ENCODE measurements at places on chromosomes 1 and 21.
A peak's percentile ranks its signal among the peaks of the same experiment; 100 is the strongest.

DNA sequence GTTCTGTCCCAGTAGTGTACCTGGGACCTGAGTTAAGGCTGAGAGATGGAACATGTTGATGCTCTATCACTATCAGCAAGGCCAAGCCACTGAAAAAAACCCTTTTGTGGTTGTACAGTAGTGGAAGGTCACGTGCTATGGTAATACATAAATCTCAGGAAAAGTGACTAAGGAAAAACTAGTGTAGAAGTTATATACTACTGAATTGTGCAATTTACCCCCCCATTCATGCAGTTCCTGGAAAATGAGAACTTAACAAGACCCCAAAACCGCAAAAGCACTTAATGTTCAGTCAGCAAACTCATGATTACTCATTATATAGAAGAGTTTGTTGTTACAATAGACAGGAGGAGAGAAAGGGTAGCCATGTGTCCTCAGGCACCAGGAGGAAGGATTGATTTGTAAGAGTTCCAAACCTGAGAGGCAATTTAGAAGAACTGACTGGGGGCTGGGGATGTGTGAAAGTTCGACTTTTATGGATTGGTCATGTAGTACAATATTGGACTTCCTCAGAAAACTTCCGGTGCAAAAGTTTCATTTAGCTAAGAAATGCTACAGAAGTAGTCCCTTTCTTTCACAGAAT lies 91.6 kb downstream of the RGL1 start:
- H3K36me3 ChIP-seq: no peaks in the 10 kb centered on the region
- DNase-seq: peak; percentile 73
- H3K27ac ChIP-seq: no peak overlapping the region
- no peak overlapping the region for H3K4me3 ChIP-seq
- no peaks in the 10 kb centered on the region for H3K4me1 ChIP-seq
- no peaks in the 10 kb centered on the region for H3K27me3 ChIP-seq

DNA sequence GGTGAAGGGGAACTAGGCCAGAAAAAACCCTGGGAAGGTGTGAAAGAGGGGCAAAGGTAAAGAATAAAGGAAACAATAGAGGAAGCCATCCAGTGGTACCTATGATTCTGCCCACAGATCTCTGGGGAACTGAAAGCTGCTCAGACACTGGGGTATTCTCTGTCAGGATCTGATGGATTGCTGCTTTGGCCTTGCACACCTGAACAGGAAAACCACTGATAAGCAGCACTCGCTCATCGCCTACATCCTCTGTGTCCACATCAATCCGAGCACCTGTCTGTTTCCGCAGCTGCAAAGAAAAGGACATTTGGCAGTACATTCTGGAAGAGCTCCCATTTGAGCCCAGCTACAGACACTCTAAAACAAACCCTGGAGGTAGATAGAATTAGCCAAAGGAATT lies 10.4 kb downstream of the TDRKH start:
- no peaks in the 10 kb centered on the region for H3K36me3 ChIP-seq
- DNase-seq: no peak
- H3K27ac ChIP-seq: no peak overlapping the region
- H3K4me3 ChIP-seq: no peak overlapping the region
- H3K27me3 ChIP-seq: no peaks in the 10 kb centered on the region

GRCh38 chr1:23227806-23228205 lies 10.5 kb upstream of the HTR1D start:
- peaks cover 8% of the 10 kb centered on the region for H3K4me1 ChIP-seq
- no peak for DNase-seq
- no peaks in the 10 kb centered on the region for H3K36me3 ChIP-seq
- no peak overlapping the region for H3K4me3 ChIP-seq
- no peaks in the 10 kb centered on the region for H3K27me3 ChIP-seq

- H3K27me3 ChIP-seq: peaks cover 6% of the 10 kb centered on the region
- no peak overlapping the region for H3K27ac ChIP-seq
- DNase-seq: no peak
- H3K4me3 ChIP-seq: no peak overlapping the region
Observed at GRCh38 chr1:3365523-3366125, 88.8 kb upstream of the ARHGEF16 start.

DNA sequence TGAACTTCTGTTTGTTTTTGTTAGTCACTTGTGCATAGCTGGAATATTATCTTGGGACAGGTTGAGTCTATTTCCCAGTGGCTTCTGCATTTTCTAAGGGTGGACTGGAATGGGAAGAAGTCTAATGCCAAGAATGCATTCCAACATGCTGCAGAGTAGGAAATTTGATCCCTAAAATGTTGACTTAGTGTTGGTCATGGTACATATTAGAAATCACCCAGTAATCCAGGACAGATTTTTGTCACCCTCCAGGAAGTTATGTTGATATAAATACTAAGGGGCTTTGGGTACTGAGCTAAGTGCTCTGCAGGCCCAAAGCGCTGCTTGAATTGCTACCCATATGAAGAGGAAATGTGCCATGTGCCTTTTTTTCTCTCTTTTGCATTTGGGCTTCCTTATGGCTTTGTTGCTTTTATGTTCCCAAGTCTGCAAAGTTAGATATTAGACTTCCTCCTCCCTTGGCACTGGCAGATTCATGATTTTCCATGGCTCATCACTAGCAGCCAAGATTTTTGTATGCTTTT lies 10.0 kb downstream of the ARID1A start:
- peaks cover 4% of the 10 kb centered on the region for H3K36me3 ChIP-seq
- peaks cover 42% of the 10 kb centered on the region for H3K4me1 ChIP-seq
- H3K27ac ChIP-seq: peak overlapping the region; percentile 35
- peak; percentile 94 for DNase-seq
- no peaks in the 10 kb centered on the region for H3K27me3 ChIP-seq

GRCh38 chr1:243605604-243606003 lies 244.4 kb downstream of the AKT3 start:
- peaks cover 4% of the 10 kb centered on the region for H3K36me3 ChIP-seq
- no peaks in the 10 kb centered on the region for H3K4me1 ChIP-seq
- H3K27me3 ChIP-seq: no peaks in the 10 kb centered on the region
- DNase-seq: peak; percentile 54

GRCh38 chr1:206013026-206013795 lies 10.0 kb upstream of the RAB7B start:
- H3K27ac ChIP-seq: no peak overlapping the region
- no peak overlapping the region for H3K4me3 ChIP-seq
- no peaks in the 10 kb centered on the region for H3K4me1 ChIP-seq
- peaks cover 2% of the 10 kb centered on the region for H3K27me3 ChIP-seq
- DNase-seq: no peak
- no peaks in the 10 kb centered on the region for H3K36me3 ChIP-seq

DNA sequence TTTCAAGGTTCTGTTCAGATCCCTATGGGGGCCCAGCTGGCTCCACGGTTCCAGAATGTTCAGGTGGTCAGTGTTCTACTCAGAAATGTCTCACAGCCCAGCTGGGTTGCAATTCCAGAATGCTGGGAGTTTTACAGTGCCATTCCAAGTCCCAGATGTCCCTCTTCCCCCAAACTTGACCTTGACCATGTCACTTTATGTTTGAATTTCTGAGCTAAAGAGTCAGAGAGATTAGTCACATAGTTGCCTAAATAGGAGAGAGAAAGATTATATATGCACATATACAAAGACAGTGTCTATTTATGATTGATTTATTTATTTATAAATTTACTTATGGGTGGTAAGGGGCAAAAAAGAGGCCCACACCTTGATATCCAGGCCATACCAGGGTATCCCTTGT lies 2.5 kb downstream of the GPR3 start:
- peaks cover 5% of the 10 kb centered on the region for H3K27me3 ChIP-seq
- H3K36me3 ChIP-seq: no peaks in the 10 kb centered on the region
- H3K4me3 ChIP-seq: no peak overlapping the region
- H3K27ac ChIP-seq: no peak overlapping the region
- no peak for DNase-seq
- H3K4me1 ChIP-seq: peaks cover 26% of the 10 kb centered on the region

DNA sequence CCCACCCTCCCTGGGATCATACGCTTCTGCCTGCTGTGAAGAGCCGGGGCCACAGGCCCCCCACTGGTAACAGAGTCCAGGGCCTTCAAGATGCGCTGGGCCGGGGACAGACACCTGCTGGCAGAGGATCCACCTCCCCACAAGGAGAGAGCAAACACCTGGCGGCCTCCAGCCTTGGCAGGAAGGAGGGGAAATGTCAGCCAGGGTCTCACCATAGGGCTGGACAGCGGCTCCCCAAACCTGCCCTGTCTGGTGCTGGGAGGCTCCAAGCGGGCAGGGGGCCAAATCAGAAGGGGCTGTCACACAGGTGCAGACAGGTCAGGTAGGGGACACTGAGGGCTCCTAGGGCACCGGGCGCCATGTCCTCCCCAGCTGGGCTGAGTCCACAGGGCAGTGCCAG lies 58.9 kb downstream of the KCNAB2 start:
- no peak overlapping the region for H3K27ac ChIP-seq
- DNase-seq: no peak
- no peaks in the 10 kb centered on the region for H3K4me1 ChIP-seq
- no peaks in the 10 kb centered on the region for H3K27me3 ChIP-seq
- no peak overlapping the region for H3K4me3 ChIP-seq
